ENCODE measurements at places on chromosomes 16 and 17. TPM values are rescaled to one million over a fixed set of nuclear protein-coding genes. Genes with fewer than 3 reads are reported as not detected.

CLN3 gene
- total RNA-seq: 96.4 TPM

IRX3 gene
- 56.8 TPM for total RNA-seq

SLFN13 gene
- total RNA-seq: 9.6 TPM

DNA sequence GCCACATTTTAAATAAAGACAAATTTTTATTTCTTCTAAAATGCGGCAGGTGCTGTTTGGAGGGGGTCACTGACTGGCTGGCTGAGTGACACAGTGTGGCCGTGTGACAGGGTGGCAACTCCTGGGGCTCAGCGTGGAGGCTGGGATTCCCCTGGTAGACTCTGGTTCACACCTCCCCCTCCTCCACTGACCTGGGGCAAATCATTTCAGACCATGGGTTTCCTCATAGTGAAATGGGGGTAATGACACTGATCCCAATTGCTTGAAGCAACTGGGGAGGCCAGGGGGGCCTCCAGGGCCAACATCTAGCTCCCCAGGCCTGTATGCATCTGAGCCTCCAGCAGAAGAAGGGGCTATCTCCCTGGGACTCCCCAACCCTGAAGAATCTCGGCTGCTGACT is 6.6 kb downstream of the HSD11B2 start:
- DNase-seq: no peak
- peaks cover 54% of the 10 kb centered on the region for H3K36me3 ChIP-seq
- H3K27me3 ChIP-seq: no peaks in the 10 kb centered on the region
- H3K27ac ChIP-seq: no peak overlapping the region
- H3K4me3 ChIP-seq: no peak overlapping the region
- peaks cover 23% of the 10 kb centered on the region for H3K4me1 ChIP-seq

- no peaks in the 10 kb centered on the region for H3K4me1 ChIP-seq
- H3K4me3 ChIP-seq: no peak overlapping the region
- H3K27ac ChIP-seq: no peak overlapping the region
- H3K36me3 ChIP-seq: no peaks in the 10 kb centered on the region
- no peak for DNase-seq
Observed at GRCh38 chr17:41326173-41327145, 10.9 kb upstream of the KRTAP17-1 start.

DNA sequence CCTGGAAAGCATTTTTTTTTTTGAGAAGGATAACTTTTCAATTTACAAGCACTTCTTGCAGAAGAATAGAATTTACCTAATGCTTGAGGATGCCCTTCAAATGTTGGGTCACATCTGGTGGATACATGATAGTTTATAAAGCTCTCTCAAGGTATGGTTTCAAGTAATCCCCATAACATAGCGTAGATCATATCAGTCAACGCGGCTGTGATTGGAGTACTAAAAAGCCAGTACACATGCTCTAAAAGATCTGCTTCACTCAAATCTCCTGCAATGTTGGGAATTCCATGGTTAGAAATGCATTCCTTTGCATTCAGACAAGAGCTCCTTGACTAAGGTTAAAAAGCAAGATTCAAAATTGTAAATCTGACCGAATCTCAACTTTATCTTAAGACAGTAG is 3.9 kb upstream of the KCNJ16 start:
- no peak for DNase-seq
- no peaks in the 10 kb centered on the region for H3K36me3 ChIP-seq
- H3K27me3 ChIP-seq: no peaks in the 10 kb centered on the region

- H3K4me1 ChIP-seq: peaks cover 22% of the 10 kb centered on the region
- H3K27ac ChIP-seq: no peak overlapping the region
- no peaks in the 10 kb centered on the region for H3K36me3 ChIP-seq
Observed at GRCh38 chr17:77315010-77315409, 174.2 kb downstream of the SEC14L1 start.

DNA sequence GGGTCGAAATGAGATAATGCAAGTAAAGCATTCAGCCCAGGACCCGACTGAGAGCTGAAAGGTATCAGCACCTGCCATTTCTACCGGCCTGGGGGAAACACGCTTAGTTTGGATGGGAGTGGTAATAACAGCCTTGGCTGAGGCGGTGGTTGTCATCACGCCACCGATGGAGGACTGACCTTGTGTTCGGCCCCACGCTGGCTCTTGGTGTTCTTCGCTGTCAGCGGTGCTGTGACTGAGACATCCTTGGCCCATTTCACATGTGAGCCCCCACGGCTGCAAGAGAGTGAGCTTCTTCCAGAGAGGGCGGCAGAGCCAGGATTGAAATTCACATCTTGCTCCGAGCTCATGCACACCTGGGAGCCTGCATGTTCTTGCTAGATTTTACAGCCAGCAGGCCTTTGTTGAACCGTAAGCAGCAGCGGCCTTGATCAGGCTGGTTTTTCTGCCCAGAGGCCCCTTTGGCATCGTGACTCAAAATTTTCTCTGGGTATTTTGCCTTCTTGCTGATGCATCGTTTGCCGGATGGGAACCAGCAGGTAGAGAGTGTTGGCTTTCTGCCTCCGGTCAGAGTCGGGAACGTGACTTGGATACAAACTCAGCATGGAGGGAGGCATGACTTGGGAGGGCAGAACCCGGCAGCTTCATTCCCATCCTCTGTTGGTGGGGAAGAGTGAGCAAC is 341.5 kb downstream of the SNX29 start:
- H3K36me3 ChIP-seq: no peaks in the 10 kb centered on the region
- no peak overlapping the region for H3K4me3 ChIP-seq
- H3K27me3 ChIP-seq: no peaks in the 10 kb centered on the region
- no peaks in the 10 kb centered on the region for H3K4me1 ChIP-seq

DNA sequence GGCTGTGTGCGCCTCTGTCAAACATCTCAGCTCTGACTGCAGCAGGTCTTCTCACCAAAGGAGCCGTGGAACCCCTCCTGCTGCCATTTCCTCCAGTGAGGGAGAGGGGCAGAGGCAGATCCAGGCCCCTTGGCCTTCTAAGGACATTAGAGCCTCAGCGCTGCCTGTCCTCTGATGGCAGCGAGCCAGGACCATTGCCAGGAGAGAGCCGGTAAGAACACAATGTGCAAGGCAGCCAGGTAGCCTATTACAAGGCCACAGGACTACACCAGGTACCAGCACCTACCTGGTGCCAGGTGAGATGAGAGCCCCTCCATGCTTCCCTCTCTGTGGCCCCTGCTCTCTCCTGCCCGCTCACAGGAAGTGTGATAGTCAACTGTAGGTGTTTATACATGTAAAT is 11.0 kb downstream of the LRRC75A start:
- H3K4me1 ChIP-seq: peaks cover 4% of the 10 kb centered on the region
- no peak for DNase-seq
- no peaks in the 10 kb centered on the region for H3K36me3 ChIP-seq
- H3K4me3 ChIP-seq: no peak overlapping the region

DNA sequence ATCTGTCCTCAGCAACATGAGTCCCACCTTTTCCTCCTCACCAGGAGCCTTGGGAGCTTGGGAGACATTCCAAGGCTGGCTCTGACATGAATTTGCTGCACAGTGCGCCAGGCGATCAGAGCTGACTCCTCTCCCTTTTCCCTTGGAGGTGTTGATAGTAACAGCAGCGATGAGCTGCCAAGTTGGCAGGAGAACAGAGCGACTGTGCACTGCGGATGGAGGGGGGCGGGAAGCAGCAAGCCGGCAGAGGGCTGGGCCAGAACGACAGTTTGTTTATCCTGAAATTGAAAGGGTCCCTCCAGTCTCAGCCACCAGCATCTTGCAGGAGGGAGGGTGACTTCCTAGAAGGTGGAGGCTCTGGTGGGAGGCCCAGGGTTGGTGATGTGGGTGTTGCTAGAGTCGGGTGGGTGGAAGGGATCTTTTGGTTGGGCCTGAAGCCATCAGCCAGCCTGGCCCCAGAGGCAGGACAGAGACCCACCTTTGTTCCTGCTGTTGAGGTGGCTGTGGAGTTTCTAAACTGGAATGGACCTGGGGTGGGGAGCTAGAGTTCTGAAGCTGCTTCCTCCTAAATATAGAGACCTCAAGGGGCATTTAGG is 22.5 kb upstream of the DYNLL2 start:
- DNase-seq: no peak
- no peak overlapping the region for H3K27ac ChIP-seq
- no peak overlapping the region for H3K4me3 ChIP-seq
- H3K36me3 ChIP-seq: no peaks in the 10 kb centered on the region
- no peaks in the 10 kb centered on the region for H3K4me1 ChIP-seq

GRCh38 chr17:81348097-81349055 is 46.9 kb upstream of the BAHCC1 start:
- no peak overlapping the region for H3K4me3 ChIP-seq
- no peak for DNase-seq
- peaks cover 11% of the 10 kb centered on the region for H3K4me1 ChIP-seq
- H3K36me3 ChIP-seq: no peaks in the 10 kb centered on the region
